Jurkat, Clone E6-1 (cell line): ENCODE measurements at places on chromosomes 3 and 15.

- no peak for DNase-seq
These were observed 36.0 kb upstream of the SYNPR start for GRCh38 chr3:63242124-63242523.

GRCh38 chr15:61834076-61834697, 226.1 kb downstream of the VPS13C start:
- peak; percentile 65 for DNase-seq

GRCh38 chr15:100934726-100935125, 15.6 kb downstream of the LRRK1 start:
- no peak for DNase-seq

DNA sequence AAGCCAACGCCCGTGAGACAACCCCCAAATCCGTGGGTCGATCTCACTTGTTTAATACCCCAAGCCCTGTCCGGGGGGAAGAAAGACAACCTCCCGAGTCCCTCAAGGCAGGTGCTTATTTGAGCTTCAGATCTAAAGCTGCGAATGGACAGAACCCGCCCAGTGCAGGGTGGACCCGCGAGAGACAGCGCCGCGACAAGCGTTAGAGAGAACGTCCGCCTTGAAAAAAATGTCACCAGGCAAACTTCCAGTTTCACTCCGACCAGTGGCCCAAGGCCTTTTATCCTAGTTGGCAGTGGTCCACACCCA, 740 bp upstream of the OXSR1 start:
- no peak for DNase-seq

DNA sequence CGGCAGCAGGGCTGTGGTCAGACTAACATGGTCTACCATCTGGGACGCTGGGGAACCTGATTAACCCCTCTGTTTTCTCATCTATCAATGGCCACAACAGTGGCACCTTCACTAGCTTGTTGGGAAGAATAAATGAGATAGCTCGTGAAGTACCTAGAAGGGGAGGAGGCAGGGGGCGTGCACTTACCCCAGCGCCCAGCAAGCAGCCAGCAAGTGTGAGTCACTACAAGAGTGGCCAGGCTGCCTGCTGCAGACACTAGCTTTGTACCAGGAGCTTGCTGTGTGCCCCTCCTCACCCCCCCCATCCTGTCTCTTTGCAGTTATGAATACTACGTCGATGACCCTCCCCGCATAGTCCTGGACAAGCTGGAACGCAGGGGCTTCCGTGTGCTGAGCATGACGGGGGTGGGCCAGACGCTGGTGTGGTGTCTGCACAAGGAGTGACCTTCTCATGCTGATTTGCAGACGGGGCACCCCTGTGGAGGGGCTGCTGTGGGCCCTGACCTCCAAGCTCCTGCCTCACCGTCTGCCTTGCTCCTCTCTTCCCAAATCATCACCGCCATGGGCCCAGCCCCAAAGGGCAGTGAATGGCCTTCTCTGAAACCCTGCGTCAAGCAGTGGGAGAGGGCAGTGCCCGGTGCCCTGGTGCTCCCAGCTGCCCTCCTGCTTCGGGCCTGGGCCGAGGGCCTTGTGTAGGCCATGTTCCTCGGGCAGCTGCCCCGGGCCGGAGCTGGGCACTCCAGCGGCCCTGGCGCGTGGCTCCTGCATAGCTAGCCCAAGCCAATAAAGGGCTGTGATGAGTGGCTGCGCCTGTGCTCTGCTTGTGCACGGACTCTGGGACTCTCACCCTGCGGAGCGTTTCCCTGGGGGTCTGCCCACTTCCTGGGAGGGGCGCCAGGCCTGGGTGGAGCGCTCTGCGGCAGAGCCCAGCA, 2.6 kb upstream of the C15orf62 start:
- DNase-seq = no peak

- DNase-seq = peak; percentile 78
These were observed 35.4 kb upstream of the SPRED1 start for GRCh38 chr15:38217191-38217595.
